ENCODE measurements at places on chromosomes 5 and 9.

DNA sequence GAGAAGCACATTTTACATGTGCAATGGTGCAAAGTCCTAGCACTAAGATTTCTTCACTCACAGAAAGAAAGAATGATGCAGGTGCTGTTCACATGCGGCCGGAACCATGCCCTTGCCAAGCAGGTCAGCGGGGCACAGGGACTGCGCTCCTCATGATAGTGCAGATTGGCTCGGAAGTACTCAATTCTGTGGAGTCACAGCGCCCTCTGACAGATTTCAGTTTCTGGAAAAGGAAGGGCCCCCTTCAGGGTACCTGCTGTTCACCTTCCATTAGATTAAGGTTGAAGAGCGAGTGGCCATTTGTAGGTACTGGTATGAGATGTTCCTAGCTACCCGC lies 75.7 kb downstream of the TMC1 start:
- no peak for DNase-seq

- DNase-seq = no peak
Measured at GRCh38 chr9:16571127-16571802, 299.2 kb downstream of the BNC2 start.

GRCh38 chr5:43208658-43209057 lies 16.6 kb downstream of the NIM1K start:
- DNase-seq = no peak

DNA sequence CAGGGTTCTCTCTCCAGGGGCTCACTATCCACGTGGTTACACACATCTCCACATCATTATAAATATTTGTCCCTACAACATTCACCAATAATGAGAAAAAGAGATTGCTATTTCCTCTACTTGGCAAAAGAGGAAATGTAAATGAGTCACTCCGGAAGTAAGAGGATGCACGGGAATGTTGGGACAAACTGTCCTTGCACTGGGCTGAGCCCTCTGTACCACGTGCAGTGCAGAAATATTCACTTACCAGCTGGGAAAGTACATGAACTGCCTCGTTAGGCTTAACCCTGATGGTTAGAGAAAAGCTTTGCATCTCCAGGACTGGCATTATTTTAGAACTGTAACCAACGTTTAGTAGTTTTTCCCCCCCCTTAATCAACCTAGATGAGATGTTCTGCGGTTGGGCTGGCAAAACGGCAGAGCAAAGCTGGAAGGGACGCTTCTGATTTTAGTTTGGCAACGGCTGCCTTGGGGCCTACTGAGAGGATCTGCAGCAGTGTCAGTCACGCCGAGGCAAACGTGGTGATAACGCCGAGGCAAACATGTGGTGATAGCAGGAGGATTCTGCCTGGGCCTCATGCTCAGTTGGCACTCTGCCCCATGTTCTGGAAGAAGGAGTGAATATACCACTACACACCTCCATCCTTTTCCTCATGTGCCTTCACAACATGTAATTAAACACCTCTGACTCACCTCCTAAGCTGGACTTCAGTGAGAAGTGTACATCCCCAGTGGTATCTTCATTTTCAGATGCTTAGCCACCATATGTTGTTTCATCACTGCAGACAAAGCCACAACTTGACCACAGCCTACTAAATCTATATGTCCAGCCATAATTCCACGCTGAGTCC lies 661.4 kb upstream of the KLF4 start:
- DNase-seq = no peak

- no peak for DNase-seq
Measured at GRCh38 chr9:132506977-132507669, 75.3 kb upstream of the BARHL1 start.
